ENCODE measurements at places on chromosomes 2 and 18.

- no peak for DNase-seq
Observed at GRCh38 chr18:32879497-32879896, 106.7 kb upstream of the KLHL14 start.

DNA sequence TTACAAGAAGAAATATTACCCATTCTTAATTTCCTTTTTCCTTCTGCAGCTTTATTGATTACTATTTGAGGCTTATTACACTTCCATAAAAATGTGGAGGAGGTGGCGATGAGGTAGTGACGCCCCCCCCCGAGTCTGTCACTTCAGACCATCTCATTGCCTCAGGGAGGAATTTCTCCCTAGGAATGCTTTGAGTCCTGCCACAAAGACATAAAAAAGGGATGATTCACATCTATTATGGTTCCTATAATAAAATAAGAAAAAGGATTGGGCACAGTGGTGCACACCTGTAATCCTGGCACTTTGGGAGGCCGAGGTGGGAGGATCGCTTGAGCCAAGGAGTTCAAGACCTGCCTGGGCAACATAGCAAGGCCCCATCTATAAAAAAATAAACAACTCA is 93.7 kb downstream of the AOX1 start:
- DNase-seq, result no peak

DNA sequence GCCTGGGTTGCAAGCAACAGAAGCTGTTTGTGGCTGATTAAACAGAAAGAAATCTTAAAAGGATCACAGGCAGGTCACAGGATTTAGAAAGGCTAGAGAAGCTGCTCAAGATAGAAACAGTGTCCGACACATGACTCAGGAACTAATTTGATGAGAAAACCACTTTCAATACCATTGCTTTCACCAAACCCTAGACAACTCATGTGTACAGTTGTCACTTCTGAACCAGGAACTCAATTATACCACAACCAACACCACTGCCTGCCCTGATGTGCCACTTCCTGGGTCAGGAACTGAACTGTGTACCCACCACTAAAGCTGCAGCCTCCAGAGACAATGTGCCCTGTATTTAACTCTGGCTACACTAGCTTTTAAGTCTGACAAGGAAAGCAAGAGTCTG is 56.0 kb downstream of the TMEM247 start:
- DNase-seq, result no peak

- DNase-seq, result no peak
Observed at GRCh38 chr2:203559641-203560040, 24.5 kb upstream of the RAPH1 start.

DNA sequence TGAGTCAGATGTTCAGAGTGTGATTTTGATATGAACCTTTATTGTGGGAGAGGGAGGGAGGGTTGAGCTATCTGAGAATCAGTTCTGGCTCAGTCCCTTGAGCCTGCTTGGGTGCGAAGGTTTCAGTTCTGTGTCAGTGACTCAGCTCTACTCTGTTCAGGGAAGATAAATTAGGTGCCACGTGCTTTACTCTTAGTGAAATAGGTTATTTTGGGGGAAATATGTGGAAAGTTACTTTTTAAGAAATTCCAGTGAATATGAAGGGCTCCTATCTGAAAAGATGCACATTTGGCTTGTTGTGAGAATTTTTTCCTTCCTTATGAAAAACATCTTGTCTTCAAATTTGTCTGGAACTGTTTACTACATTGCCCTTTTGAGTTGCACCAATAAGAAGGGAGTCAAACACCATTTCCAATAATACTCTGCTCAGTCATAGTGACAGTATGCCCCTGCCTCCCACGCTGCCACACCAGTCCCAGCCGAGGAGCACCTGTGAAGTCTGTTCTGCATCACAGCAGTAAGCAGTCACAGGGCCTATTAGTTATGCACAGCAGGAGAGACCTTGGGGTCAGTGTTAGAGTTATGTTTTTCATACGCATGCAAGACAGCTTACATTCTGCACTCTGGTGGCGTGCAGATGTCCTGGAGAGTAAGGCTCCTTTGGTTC is 32.8 kb upstream of the DNAH7 start:
- DNase-seq, result peak; percentile 46

All from stimulated activated CD4-positive, alpha-beta T cell treated with anti-CD3 and anti-CD28 coated beads, Interleukin-4, amount 100 ng/mL, for 4 hours (primary cell).